ENCODE measurements at places on chromosomes 6 and 20.

DNA sequence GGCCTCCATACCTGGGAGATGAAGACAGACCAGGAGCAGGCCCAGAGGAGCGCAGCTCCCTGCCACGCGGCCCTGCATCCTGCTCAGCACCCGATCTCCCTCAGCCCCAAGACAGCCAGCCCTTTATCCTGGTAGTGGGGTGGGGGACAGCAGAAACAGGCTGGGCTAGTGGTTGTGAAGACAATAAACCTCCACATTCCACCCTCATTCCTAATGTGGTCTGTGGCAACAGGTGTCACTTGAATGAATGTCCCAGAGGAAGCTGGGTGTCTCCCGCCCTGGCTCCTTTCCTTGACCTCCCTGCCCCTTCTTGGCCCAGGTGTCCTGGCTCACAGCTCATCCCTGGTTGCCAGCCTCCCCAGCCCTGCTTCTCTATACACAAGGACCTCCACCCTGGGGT, at the start of gene C6orf15:
Gene C6orf15 (minus strand): TSS at position 98 of the 400 bp plus-strand sequence. CDS start 20 bp downstream, at position 78.
- peak within 1 kb of the TSS; percentile 96 for H3K27ac ChIP-seq
- H3K4me1 ChIP-seq: peaks cover 7% of the 10 kb centered on the region
- no peaks in the 10 kb centered on the region for H3K27me3 ChIP-seq
- no peaks in the 10 kb centered on the region for H3K36me3 ChIP-seq
- DNase-seq: no peak

DNA sequence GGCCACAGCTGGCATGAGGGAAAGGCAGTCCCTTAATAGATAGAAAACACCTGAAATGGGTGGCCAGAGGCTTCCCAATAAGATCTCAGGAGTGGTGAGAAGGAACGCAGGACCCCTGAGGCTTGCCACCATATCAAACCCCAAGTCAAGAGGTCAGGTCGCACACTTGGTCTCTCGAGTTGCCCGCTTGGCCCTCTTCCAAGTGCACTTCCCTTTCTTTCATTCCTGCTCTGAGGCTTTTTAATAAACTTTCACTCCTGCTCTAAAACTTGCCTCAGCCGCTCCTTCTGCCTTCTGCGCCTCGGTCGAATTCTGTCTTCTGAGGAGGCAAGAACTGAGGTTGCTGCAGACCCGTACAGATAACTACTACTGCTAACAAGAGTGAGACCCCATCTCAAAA, 64.2 kb downstream of the SLC2A10 start:
- DNase-seq: no peak
- H3K36me3 ChIP-seq: no peaks in the 10 kb centered on the region
- no peaks in the 10 kb centered on the region for H3K27me3 ChIP-seq
- H3K27ac ChIP-seq: no peak overlapping the region
- H3K4me3 ChIP-seq: no peak overlapping the region

DNA sequence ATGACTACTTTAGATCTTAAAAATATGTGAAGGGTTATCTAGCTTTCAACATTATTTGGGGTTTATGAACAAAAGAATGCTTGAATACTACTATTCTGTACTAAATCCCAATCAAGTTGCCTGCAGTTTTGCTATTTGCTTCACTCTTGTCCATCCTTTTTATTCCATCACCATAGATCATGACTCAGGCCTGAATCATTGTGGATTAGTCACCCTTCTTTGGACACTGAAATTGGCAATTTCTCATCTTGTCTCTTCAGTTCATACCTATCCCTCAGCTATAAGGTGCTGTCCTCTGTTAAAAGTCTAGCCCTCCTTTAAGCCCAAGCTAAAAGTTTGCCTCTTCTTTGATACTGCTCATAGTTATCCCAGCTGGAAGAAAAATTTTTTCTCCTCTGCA, 199.1 kb downstream of the CENPW start:
- no peaks in the 10 kb centered on the region for H3K4me1 ChIP-seq
- no peak overlapping the region for H3K27ac ChIP-seq
- no peak for DNase-seq

- H3K27me3 ChIP-seq: no peaks in the 10 kb centered on the region
- H3K27ac ChIP-seq: no peak overlapping the region
- no peaks in the 10 kb centered on the region for H3K36me3 ChIP-seq
- H3K4me1 ChIP-seq: no peaks in the 10 kb centered on the region
- no peak for DNase-seq
- H3K4me3 ChIP-seq: no peak overlapping the region
Measured at GRCh38 chr6:117491916-117492315, 9.4 kb downstream of the DCBLD1 start.

DNA sequence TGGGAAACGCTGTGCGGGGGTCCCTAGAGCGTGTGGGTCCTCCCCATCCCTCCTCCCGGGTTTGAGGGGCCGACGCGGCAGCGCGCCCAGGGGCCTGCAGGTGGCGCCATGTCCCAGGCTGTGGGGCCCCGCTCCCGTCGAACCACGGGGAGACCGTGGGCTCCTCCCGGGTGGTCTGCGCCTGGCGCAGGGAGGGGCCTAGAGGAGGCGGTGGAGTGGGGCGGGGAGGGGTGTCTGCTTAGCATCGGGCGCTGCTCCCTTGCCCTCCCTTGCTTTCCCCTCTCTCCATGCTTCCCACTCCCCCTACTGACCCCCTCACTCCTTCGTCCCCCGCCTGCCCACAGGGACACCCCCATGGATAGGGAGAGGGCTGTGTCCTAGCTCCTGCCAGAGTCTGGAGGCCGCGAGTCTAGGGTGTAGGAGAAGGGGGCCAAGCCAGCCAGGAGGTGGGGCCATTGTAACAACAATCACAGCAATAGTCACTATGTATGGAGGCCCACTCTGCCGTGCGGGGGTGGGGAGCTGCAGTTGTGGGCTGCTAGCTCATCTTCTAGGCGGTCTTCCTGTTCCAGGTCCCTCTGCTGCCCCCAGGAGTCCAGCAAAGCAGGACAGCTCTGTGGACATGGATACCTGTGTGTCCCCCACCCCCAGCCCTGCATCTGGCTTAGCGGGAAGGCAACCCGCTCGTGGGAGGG, 51.7 kb downstream of the CHMP4B start:
- peak overlapping the region; percentile 3 for H3K27ac ChIP-seq
- H3K4me3 ChIP-seq: no peak overlapping the region

- H3K36me3 ChIP-seq: no peaks in the 10 kb centered on the region
- H3K27ac ChIP-seq: no peak overlapping the region
- peak; percentile 94 for DNase-seq
- no peak overlapping the region for H3K4me3 ChIP-seq
Measured at GRCh38 chr20:46568570-46569129, 18.2 kb upstream of the OCSTAMP start.

- H3K4me1 ChIP-seq: no peaks in the 10 kb centered on the region
- H3K4me3 ChIP-seq: no peak overlapping the region
- no peaks in the 10 kb centered on the region for H3K36me3 ChIP-seq
Measured at GRCh38 chr6:143998686-143999085, 9.4 kb downstream of the PLAGL1 start.

DNA sequence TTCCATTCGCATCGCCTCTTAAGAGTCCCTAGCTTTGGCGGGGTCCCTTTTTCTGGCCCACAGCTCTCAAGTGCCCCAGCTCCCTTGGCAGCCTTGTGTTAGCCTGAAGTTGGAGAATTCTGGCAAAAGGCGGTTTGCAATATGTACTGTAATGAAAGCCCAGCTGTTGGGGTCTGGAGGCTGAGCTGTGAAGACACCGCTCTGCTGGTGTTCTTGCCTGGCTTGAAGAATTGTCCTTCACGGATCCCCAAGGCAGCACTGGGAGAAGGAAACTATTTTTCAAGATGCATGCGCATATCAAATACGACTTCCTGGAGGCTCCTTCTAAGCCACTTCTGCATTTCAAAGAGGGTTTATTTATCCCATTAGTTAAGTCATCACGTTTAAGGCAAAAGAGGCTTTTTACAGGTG, 21.4 kb upstream of the CITED2 start:
- no peak overlapping the region for H3K4me3 ChIP-seq
- DNase-seq: no peak

GRCh38 chr20:44435630-44436335, 39.9 kb upstream of the TTPAL start:
- no peak overlapping the region for H3K4me3 ChIP-seq
- no peaks in the 10 kb centered on the region for H3K36me3 ChIP-seq
- no peaks in the 10 kb centered on the region for H3K4me1 ChIP-seq
- no peaks in the 10 kb centered on the region for H3K27me3 ChIP-seq
- DNase-seq: no peak

GRCh38 chr20:58113716-58114115, 114.7 kb downstream of the ANKRD60 start:
- no peak overlapping the region for H3K4me3 ChIP-seq
- no peak for DNase-seq
- H3K4me1 ChIP-seq: no peaks in the 10 kb centered on the region
- no peaks in the 10 kb centered on the region for H3K36me3 ChIP-seq
- no peak overlapping the region for H3K27ac ChIP-seq
- H3K27me3 ChIP-seq: no peaks in the 10 kb centered on the region

DNA sequence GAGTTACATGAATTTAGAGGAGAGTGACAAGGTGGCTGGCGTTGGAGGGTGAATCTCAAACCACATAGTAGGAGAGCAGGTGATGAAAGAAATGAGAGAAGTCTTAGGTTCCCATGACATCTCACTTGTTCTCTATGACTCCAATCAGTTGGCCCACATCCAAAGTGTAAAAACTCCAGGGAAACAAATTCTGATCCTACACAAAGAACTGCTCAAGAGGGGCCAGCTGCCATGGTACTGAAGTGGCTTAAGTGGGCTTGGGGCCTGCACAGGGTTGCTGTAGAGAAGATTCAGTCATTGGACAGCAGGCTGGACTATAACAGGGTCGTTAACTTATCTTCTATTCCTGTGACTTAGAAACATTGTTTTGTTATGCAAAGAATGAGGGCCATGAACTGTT, 7.6 kb upstream of the ADGRF4 start:
- no peaks in the 10 kb centered on the region for H3K36me3 ChIP-seq
- H3K27ac ChIP-seq: no peak overlapping the region
- H3K27me3 ChIP-seq: no peaks in the 10 kb centered on the region
- no peaks in the 10 kb centered on the region for H3K4me1 ChIP-seq

DNA sequence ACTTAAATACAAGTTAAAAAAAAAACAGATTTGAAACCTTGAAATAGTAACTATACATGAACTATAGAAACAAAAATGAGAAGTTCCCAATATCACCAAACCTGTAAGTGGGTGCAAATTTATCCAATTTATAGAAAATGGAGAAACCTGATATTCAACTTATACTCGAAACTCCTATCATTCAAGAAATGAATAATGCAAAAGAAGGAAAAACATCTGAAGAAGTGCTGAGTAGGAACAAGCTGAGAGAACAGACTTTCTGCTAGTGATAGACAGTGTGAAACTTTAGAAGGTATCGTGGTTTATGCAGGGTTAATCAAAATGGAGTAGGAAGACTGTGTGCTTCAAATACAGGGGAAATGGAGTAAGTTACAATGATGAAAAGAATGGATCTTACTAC, 4.5 kb downstream of the GPR63 start:
- H3K27me3 ChIP-seq: no peaks in the 10 kb centered on the region
- H3K4me3 ChIP-seq: no peak overlapping the region
- H3K36me3 ChIP-seq: no peaks in the 10 kb centered on the region
- DNase-seq: no peak
- no peaks in the 10 kb centered on the region for H3K4me1 ChIP-seq
- no peak overlapping the region for H3K27ac ChIP-seq

DNA sequence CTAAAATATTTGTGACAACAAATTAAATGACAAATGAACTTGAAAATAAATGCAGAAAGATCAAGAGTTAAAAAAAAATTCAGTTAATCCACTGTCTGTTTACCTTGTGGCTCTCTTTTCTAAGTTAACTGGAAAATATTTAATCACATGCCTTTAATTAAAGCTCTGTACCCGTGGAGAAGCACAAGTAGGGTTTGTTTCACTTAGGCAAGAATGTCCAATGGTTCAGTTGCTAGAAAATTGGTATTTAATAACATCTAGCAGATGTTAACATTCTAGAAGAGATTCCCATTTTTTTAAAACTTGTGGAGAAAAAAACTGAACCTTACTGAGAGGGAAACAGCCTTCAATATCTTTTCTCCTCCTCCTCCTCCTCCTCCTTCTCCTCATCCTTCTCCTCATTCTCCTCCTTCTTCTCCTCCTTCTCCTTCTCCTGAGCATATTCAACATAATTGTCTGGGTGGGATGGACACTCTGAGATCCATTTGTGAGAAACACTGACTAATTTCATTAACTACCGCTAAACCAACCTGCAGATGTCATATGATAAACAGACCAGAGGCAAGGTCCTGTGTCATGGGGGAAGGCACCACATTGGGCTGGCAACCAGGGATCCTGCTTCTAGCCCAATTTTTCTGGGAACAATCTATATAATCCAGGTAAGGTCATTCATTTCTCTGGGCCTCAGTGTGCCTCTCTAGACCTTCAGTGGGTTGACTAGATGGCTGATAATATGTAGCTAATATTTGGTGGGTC, 44.1 kb upstream of the AKIRIN2 start:
- no peak overlapping the region for H3K27ac ChIP-seq
- no peaks in the 10 kb centered on the region for H3K27me3 ChIP-seq
- H3K4me1 ChIP-seq: no peaks in the 10 kb centered on the region
- no peak overlapping the region for H3K4me3 ChIP-seq
- H3K36me3 ChIP-seq: no peaks in the 10 kb centered on the region

- no peaks in the 10 kb centered on the region for H3K4me1 ChIP-seq
- H3K4me3 ChIP-seq: no peak within 1 kb of the TSS
- no peaks in the 10 kb centered on the region for H3K27me3 ChIP-seq
- no peak within 1 kb of the TSS for H3K27ac ChIP-seq
Measured at GRCh38 chr6:41039060-41039998, at the start of gene UNC5CL. Gene UNC5CL (minus strand): TSS chr6:41039221. CDS start chr6:41035074, 4,147 bp downstream.

DNA sequence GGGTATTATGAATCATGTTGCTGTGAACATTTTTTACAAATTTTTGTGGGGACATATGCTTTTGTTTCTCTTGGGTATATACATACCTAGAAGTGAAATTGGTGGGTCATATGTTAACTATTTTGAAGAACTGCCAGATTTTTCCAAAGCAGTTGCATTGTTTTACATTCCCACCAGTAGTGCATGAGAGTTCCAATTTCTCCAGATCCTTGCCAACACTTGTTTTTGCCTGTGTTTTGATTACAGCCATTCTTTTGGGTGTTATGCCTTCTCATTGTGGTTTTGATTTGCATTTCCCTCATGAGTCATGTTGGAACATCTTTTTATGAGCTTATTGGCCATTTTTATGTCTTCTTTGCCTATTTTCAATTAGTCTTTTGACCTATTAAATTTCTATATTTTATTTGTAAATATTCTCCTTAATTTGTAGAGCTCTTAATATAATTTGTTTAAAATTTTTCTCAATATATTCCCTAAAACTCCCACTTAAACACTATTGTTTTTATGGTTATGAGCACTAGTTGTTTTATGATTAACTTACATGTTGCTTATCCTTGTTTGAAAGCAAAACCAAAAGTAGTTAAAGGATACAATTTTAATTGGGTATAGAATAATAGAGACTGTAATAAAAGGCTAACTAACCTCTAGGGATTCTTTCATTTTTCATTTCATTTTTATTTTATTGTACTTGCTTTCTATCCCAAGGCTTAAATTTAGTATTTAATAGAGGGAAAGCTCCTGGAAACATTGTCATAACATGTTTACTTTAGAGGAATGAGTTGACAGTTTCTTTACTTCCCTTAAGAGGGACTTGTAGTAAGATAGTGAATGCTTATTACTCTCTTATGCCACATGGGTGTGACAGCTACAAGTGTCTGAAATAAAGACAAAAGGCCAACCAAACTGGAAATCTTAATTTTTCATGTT, 5.5 kb downstream of the UBR2 start:
- DNase-seq: no peak
- H3K4me3 ChIP-seq: no peak overlapping the region
- no peaks in the 10 kb centered on the region for H3K27me3 ChIP-seq
- H3K27ac ChIP-seq: peak overlapping the region; percentile 25
